ENCODE measurements at places on chromosomes 3 and 15. TPM values are rescaled to one million over a fixed set of nuclear protein-coding genes. Genes with fewer than 3 reads are reported as not detected.

The TMEM42 gene
- 12.2 TPM for total RNA-seq

The PAQR5 gene
- total RNA-seq: 102 TPM

The OXSR1 gene
- total RNA-seq: 35.4 TPM

The ZPLD1 gene
- total RNA-seq: not detected

The EXD1 gene
- total RNA-seq: not detected

The GALK2 gene
- 20.8 TPM for total RNA-seq

The NEK10 gene
- 0.59 TPM for total RNA-seq

The TMEM40 gene
- total RNA-seq: 0.15 TPM

The SLC22A14 gene
- total RNA-seq: 0.05 TPM

The C3orf85 gene
- not detected for total RNA-seq

The C2CD4A gene
- 0.10 TPM for total RNA-seq

The TPRG1 gene
- 0.14 TPM for total RNA-seq

The LRRIQ4 gene
- not detected for total RNA-seq

The GABRB3 gene
- total RNA-seq: 74.5 TPM

The PLD1 gene
- 7.3 TPM for total RNA-seq

The TNNC1 gene
- 1.2 TPM for total RNA-seq

The PLA2G4E gene
- 0.03 TPM for total RNA-seq

The STIMATE gene
- 7.5 TPM for total RNA-seq
